ENCODE measurements at places on chromosomes 13 and 19. TPM values are rescaled to one million over a fixed set of nuclear protein-coding genes. Genes with fewer than 3 reads are reported as not detected.
A peak's percentile ranks its signal among the peaks of the same experiment; 100 is the strongest.

DNA sequence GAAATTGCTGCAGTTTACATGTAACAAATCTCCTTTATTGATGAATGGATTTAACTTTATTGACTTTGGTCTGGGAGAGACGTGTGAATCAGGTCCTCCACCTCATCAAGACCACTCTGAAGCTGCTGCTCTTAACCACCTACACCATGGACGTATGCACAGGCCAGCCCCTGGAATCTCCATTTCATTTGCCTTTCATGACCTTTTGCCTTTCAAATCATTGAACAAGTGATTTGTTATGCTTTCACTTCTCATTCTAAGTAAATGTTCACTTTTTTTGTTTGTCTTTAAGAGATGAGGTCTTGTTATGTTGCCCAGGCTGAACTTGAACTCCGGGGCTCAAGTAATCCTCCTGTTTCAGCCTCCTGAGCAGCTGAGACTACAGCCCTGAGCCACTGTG, 240.0 kb upstream of the SERP2 start:
- no peak for DNase-seq

SLC10A2 gene
- polyA plus RNA-seq = 3.1 TPM

GRCh38 chr13:93224535-93224934, 2.1 kb upstream of the GPC6 start:
- DNase-seq = no peak

POGLUT2 gene
- 3.6 TPM for polyA plus RNA-seq

DNA sequence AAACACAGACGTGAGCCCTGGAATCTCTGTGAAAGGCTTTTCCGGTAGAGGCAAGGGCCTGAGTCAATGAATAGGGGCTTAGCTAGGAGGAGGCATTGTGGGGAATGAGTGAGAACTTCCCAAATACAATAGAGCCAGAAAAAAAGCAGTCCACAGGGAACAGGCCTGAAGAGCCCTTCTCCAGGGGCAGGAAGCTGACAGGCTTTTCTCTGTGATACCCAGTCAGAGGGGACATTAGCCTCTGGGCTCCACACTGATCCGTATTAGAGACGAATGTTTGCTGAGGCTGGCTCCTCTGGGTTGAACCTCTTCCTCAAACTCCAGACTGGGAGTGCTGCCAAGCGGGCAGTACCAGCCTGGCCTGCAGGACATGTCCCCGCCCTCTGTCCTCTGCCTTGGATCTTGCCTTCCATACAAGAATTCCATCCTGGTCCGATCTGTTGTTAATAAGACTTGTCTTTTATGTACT, 2.3 kb downstream of the DHRS12 start:
- DNase-seq = no peak

DNA sequence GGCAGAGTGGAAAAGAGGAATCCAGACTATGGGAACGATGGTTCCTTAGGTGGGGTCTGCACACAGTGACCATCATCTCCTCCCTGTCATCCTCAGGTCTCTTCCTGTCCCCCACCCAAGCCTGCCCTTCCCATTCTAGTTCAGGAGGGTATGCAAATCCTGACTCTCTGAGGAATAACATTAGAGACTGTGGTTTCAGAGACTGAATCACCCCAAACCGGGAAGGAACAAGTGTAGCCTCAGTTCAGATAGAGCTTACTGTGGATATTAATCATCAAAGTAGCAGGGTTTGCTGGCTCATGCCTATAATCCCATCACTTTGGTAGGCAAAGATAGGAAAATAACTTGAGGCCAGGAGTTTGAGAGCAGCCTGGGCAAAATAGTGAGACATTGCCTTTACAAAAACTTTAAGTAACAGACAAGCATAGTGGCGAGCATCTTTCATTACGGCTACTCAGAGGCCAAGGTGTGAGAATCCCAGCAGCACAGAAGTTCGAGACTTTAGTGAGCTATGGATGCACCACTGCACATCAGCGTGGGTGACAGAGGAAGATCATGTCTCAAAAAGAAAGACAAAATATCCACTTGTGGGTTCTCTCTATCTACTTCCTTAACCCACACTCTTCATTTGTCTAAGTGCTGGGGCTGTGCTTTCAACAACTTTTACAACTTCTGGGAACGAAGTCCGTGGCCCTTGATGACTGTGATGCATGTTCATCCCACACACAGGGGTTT, 19.3 kb upstream of the LGALS13 start:
- DNase-seq = peak; percentile 10

SMAD9 gene
- polyA plus RNA-seq = 0.45 TPM

- DNase-seq = no peak
These were observed 22.2 kb downstream of the FAM187B start for GRCh38 chr19:35206379-35206778.
